Calu3 (cell line): ENCODE measurements at places on chromosomes 2 and 18. TPM values are rescaled to one million over a fixed set of nuclear protein-coding genes. Genes with fewer than 3 reads are reported as not detected.

Gene OSBPL1A
- 26.0 and 34.8 TPM in 2 replicates for total RNA-seq

Gene LYPD1
- 15.8 and 34.3 TPM in 2 replicates for total RNA-seq

Gene RAB6C
- total RNA-seq: not detected in 2 replicates

Gene GAREM1
- total RNA-seq: 17.0 and 19.3 TPM in 2 replicates

Gene NEUROD1
- total RNA-seq: not detected in 2 replicates

Gene RIT2
- total RNA-seq: not detected in 2 replicates

Gene STPG4
- 12.7 and 14.4 TPM in 2 replicates for total RNA-seq

Gene REEP1
- 4.7 and 5.3 TPM in 2 replicates for total RNA-seq

Gene CAB39
- 84.9 and 88.7 TPM in 2 replicates for total RNA-seq

Gene SCYGR2
- not detected in 2 replicates for total RNA-seq

Gene PRSS56
- not detected in 2 replicates for total RNA-seq

Gene REG3G
- not detected in 2 replicates for total RNA-seq

Gene ABCB11
- total RNA-seq: 1.3 and 2.1 TPM in 2 replicates

Gene CPO
- 0.40 TPM in 1 of 2 replicates, not detected in the other for total RNA-seq

Gene AP1S3
- 108 and 119 TPM in 2 replicates for total RNA-seq

Gene SERPINB10
- total RNA-seq: not detected in 2 replicates

Gene QPCT
- total RNA-seq: 7.4 and 8.9 TPM in 2 replicates

Gene OTOS
- not detected in 2 replicates for total RNA-seq

Gene CSRNP3
- 0.86 and 1.8 TPM in 2 replicates for total RNA-seq

Gene DSG2
- total RNA-seq: 194 and 196 TPM in 2 replicates

Gene TNFAIP6
- total RNA-seq: 1.7 and 2.7 TPM in 2 replicates

Gene FLACC1
- 1.2 and 1.4 TPM in 2 replicates for total RNA-seq

Gene RBKS
- total RNA-seq: 2.3 and 3.3 TPM in 2 replicates

Gene FBXO48
- 2.4 and 2.5 TPM in 2 replicates for total RNA-seq

Gene EPHA4
- 2.8 and 3.2 TPM in 2 replicates for total RNA-seq

Gene DSC2
- total RNA-seq: 31.5 and 42.4 TPM in 2 replicates

Gene CPLX4
- not detected in 2 replicates for total RNA-seq

Gene ABCG8
- total RNA-seq: 1.4 and 1.6 TPM in 2 replicates

Gene SIX3
- not detected in 2 replicates for total RNA-seq

Gene ITPRID2
- 375 and 411 TPM in 2 replicates for total RNA-seq

Gene ABHD1
- total RNA-seq: 0.56 and 0.64 TPM in 2 replicates

Gene ANKRD30BL
- total RNA-seq: not detected in 2 replicates

Gene BCL11A
- total RNA-seq: 8.1 and 8.5 TPM in 2 replicates

Gene FHOD3
- 1.4 and 2.9 TPM in 2 replicates for total RNA-seq

Gene TUBA3E
- total RNA-seq: not detected in 2 replicates
